ENCODE measurements at places on chromosomes 6 and 20. TPM values are rescaled to one million over a fixed set of nuclear protein-coding genes. Genes with fewer than 3 reads are reported as not detected.

CEP85L gene
- 20.8 TPM for total RNA-seq

BMP5 gene
- not detected for total RNA-seq

DCDC2 gene
- not detected for total RNA-seq

ACTL10 gene
- 2.7 TPM for total RNA-seq

ABHD16B gene
- 0.09 TPM for total RNA-seq

CD109 gene
- total RNA-seq = 58.7 TPM

SYTL3 gene
- 1.7 TPM for total RNA-seq

GNAS gene
- total RNA-seq = 426 TPM

PNLDC1 gene
- total RNA-seq = not detected

SLPI gene
- not detected for total RNA-seq

C20orf204 gene
- 0.88 TPM for total RNA-seq

TMEM74B gene
- not detected for total RNA-seq

SLC22A2 gene
- total RNA-seq = 0.23 TPM

DYNLT2 gene
- 0.83 TPM for total RNA-seq

C20orf202 gene
- not detected for total RNA-seq

NELFCD gene
- 51.3 TPM for total RNA-seq

TNFRSF6B gene
- 95.5 TPM for total RNA-seq

PLN gene
- 0.83 TPM for total RNA-seq

OR2B3 gene
- total RNA-seq = not detected

OOEP gene
- total RNA-seq = not detected

SAMD5 gene
- total RNA-seq = 0.88 TPM

TTK gene
- total RNA-seq = 14.6 TPM

CCM2L gene
- not detected for total RNA-seq

FITM2 gene
- total RNA-seq = 9.6 TPM

CCND3 gene
- total RNA-seq = 8.6 TPM

SMIM13 gene
- total RNA-seq = 16.4 TPM

RIOK1 gene
- total RNA-seq = 18.1 TPM

ALDH8A1 gene
- total RNA-seq = 3.8 TPM

RAB32 gene
- 81.6 TPM for total RNA-seq

RGS17 gene
- 11.3 TPM for total RNA-seq

PROKR2 gene
- total RNA-seq = not detected

SCRT2 gene
- total RNA-seq = not detected

DZANK1 gene
- 1.5 TPM for total RNA-seq

GHRH gene
- total RNA-seq = not detected

LZTS3 gene
- 3.0 TPM for total RNA-seq

SULF2 gene
- total RNA-seq = 34.4 TPM

MLN gene
- not detected for total RNA-seq

HLA-DRA gene
- total RNA-seq = not detected

All from smooth muscle cell of the umbilical artery (primary cell).